ENCODE measurements at places on chromosomes 5 and 9. TPM values are rescaled to one million over a fixed set of nuclear protein-coding genes. Genes with fewer than 3 reads are reported as not detected.

The FGD3 gene
- 4.3 TPM for total RNA-seq

- no peak for DNase-seq
- H3K36me3 ChIP-seq = no peaks in the 10 kb centered on the region
- no peak overlapping the region for H3K4me3 ChIP-seq
- no peaks in the 10 kb centered on the region for H3K27me3 ChIP-seq
- no peaks in the 10 kb centered on the region for H3K4me1 ChIP-seq
Observed at GRCh38 chr5:68071736-68072135, 143.8 kb upstream of the PIK3R1 start.

DNA sequence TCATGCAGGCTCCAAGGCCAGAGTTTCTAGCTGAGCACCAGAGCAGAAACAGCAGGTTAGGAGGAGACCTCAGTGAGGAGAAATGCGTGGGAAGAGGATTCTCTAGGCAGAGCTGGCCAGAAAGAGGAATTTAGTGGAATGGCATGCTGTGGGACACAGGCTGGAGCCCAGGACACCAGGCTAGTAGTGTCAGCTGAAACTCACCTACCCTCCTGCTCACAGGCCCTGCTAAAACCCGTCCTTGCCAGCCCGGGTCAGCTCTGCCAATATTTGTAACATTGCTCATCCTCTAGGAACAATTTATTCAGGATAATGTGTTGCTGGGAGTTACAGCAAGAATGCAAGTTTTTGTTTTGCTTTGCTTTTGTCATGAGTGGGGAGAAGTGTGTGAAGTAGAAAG, 40.2 kb upstream of the AGXT2 start:
- H3K27ac ChIP-seq = no peak overlapping the region
- peaks cover 9% of the 10 kb centered on the region for H3K4me1 ChIP-seq
- H3K4me3 ChIP-seq = no peak overlapping the region

GRCh38 chr9:38196714-38197113, 127.7 kb upstream of the SHB start:
- H3K4me1 ChIP-seq = no peaks in the 10 kb centered on the region
- no peak overlapping the region for H3K4me3 ChIP-seq
- no peak for DNase-seq

GRCh38 chr5:137036640-137037039, 462.5 kb downstream of the SPOCK1 start:
- no peak overlapping the region for H3K27ac ChIP-seq
- H3K36me3 ChIP-seq = no peaks in the 10 kb centered on the region
- no peak overlapping the region for H3K4me3 ChIP-seq
- H3K4me1 ChIP-seq = no peaks in the 10 kb centered on the region
- no peak for DNase-seq
- no peaks in the 10 kb centered on the region for H3K27me3 ChIP-seq

Measured in esophagus muscularis mucosa (tissue), 4 donors.